Sigmoid colon (tissue), 7 donors: ENCODE measurements at places on chromosomes 12 and 14. TPM values are rescaled to one million over a fixed set of nuclear protein-coding genes. Genes with fewer than 3 reads are reported as not detected.

GRCh38 chr14:33792009-33792719 lies 158.7 kb downstream of the EGLN3 start:
- H3K4me3 ChIP-seq: peak overlapping the region; percentile 36
- H3K27me3 ChIP-seq: no peaks in the 10 kb centered on the region
- no peak overlapping the region for H3K27ac ChIP-seq
- DNase-seq: no peak
- H3K36me3 ChIP-seq: no peaks in the 10 kb centered on the region
- no peaks in the 10 kb centered on the region for H3K4me1 ChIP-seq

DNA sequence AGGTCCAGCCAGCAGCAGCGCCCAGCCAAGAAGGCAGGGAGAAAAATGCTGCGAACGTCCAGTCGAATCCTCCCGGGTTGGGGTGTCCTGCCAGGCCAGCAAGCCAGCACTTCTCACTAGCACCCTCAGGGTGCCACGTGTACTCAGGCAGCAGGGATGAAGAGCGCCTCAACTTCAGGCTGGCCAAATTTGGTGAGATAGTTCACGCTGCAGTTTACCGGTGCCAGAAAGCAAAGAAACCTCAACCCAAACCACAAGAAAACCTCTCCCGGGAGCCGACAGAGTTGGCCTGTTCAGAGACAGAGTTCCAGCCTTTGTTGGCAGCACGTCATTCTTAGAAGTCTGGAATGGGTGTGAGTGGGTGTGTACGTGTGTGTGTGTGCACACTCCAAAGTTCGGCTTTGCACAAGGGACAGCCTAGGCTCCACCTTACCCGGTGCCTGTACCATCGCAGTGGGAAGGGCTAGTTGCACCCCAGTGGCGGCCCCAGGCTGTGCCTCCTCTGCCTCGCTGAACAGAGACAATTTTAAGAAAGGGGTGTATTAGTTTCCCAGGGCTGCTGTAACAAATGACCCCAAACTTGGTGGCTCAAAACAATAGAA lies 42.1 kb downstream of the ELK3 start:
- no peak overlapping the region for H3K4me3 ChIP-seq
- no peaks in the 10 kb centered on the region for H3K36me3 ChIP-seq
- peaks cover 96% of the 10 kb centered on the region for H3K4me1 ChIP-seq

GRCh38 chr14:87896393-87897380 lies 96.3 kb downstream of the GALC start:
- no peaks in the 10 kb centered on the region for H3K27me3 ChIP-seq
- H3K36me3 ChIP-seq: no peaks in the 10 kb centered on the region
- H3K27ac ChIP-seq: no peak overlapping the region
- DNase-seq: no peak

GRCh38 chr12:124543052-124543589 lies 24.3 kb downstream of the NCOR2 start:
- peaks cover 70% of the 10 kb centered on the region for H3K4me1 ChIP-seq
- no peak for DNase-seq
- H3K4me3 ChIP-seq: no peak overlapping the region
- peak overlapping the region; percentile 36 for H3K27ac ChIP-seq
- no peaks in the 10 kb centered on the region for H3K36me3 ChIP-seq
- no peaks in the 10 kb centered on the region for H3K27me3 ChIP-seq

DNA sequence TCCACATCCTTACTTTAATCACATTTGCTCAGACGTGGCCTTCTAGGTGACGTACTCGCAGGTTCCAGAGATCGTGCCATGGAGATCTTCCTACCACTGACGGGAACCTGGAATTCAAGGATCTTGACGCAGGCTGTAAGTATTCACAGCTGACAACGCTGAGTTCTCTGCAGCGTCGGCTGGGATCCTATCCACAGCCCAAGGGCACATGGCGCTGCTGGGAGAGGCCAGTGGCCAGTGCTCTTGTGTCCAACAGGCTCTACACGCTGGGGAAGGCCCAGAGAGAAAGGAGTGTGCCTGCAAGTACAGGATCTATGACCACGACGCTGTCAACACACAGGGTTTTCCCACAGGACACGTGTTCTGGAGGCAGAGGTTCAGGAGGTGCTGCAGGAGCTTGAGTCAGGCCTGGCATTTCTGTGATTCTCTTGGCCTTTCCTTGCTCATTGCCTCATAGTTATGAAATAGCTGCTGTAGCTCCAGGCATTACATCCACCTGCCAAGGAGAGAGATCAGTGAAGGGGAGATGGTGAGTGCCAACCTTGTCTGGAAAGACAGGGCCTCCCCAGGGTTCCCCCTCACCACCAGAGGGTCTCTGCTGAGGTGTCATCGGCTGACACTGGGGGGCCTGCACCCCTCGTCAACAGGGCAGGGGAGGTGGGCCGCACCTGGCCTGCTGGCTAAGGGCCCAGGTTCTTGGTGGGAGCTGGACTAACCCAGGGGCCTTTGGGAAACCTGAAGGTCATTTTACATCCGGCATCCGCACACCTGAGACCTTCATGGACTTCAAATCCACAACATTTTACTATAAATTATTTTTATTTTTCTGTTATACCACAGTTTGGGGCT lies 21.3 kb downstream of the LRCOL1 start:
- no peaks in the 10 kb centered on the region for H3K27me3 ChIP-seq
- DNase-seq: no peak
- H3K36me3 ChIP-seq: peaks cover 4% of the 10 kb centered on the region
- no peak overlapping the region for H3K27ac ChIP-seq
- no peak overlapping the region for H3K4me3 ChIP-seq
- peaks cover 5% of the 10 kb centered on the region for H3K4me1 ChIP-seq

DNA sequence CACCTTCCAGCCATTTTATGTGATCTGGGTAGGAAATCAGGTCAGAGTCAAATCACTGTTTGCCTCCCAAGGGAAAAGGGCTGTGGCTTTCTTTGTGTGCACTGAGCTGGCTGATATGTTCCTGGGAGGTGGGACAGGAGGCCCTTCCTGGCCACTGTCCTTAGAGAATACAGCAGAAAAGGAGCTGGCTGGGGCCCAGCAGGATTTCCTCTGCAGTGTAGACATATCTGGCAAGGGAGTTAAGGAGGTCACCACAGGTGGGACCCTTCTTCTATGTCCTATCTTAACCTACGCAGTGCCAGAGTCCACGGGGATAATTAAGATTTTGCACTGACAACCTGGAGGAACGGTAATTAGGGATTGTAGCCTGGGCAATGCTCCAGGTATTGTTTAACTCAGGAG lies 145.3 kb downstream of the NTF3 start:
- no peak overlapping the region for H3K4me3 ChIP-seq
- DNase-seq: no peak
- peaks cover 6% of the 10 kb centered on the region for H3K4me1 ChIP-seq
- no peaks in the 10 kb centered on the region for H3K36me3 ChIP-seq
- no peak overlapping the region for H3K27ac ChIP-seq
- H3K27me3 ChIP-seq: no peaks in the 10 kb centered on the region

DNA sequence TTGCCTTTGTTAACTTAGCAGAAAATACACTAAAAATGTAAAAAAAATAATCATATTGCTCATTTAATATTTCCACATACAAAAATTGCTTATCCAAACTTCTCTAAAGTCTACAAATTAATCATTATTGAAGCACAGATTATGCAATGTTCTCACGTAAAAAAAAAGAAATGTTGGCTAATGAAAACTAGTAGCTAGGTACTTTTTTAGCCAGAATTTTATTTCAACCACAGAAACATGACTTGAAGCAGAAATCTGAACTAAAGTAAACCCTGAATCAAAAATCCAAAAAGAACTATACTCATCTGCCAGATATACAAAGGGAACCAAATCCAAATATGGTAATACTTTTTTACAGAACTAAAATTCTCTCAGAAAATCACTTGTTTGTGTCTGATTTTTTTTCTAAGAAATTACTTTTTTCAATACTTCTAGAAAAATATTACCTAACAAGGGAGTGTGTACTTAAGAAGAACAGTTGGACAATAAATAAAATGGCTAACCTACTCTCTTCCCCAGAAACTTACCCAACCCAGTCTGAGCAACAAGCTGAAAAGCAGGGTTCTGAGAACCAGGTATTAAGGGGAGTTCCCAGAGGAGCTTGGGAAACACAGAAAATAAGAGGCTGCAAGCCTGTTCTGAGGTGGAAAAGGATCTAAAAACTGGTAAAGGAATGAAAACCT lies 78.4 kb upstream of the RAP1B start:
- peaks cover 7% of the 10 kb centered on the region for H3K4me1 ChIP-seq
- H3K27me3 ChIP-seq: no peaks in the 10 kb centered on the region
- no peak overlapping the region for H3K27ac ChIP-seq
- no peaks in the 10 kb centered on the region for H3K36me3 ChIP-seq

GRCh38 chr12:71216725-71217579 lies 59.2 kb upstream of the TSPAN8 start:
- no peak for DNase-seq
- H3K36me3 ChIP-seq: no peaks in the 10 kb centered on the region
- H3K27ac ChIP-seq: no peak overlapping the region
- no peak overlapping the region for H3K4me3 ChIP-seq
- H3K27me3 ChIP-seq: no peaks in the 10 kb centered on the region

DNA sequence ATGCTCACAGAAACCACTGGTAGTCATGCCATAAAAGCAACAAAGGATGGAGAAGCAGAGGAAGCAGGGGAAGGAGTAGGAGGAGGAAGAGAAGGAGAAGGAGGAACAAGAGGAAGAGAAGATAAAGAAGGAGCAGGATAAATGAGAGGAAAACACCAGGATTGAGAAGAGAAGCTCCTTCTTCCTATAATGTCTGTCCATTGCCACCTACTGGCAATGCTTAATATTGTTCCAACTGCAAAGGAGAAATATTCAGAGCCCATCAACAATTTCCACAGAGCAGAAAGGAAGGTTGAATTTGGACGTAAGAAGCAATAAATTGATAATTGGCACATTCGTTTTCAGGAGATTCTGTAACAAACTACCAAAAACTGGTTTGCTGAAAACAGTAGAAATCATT lies 898.4 kb downstream of the SLC16A7 start:
- H3K27me3 ChIP-seq: no peaks in the 10 kb centered on the region
- no peak overlapping the region for H3K27ac ChIP-seq
- H3K4me1 ChIP-seq: no peaks in the 10 kb centered on the region
- H3K4me3 ChIP-seq: no peak overlapping the region
- H3K36me3 ChIP-seq: no peaks in the 10 kb centered on the region
- DNase-seq: no peak

Gene VAMP1
- total RNA-seq: 19.7 TPM

Gene ST8SIA1
- 57.3 TPM for total RNA-seq

Gene MDP1
- 22.4 TPM for total RNA-seq

Gene MYF6
- not detected for total RNA-seq

Gene ADAM20
- total RNA-seq: 4.4 TPM

Gene KRT2
- total RNA-seq: not detected

Gene TAS2R20
- 2.6 TPM for total RNA-seq

Gene KCNH3
- total RNA-seq: 0.14 TPM
